Activated T-helper 1 cell treated with anti-CD3 and anti-CD28 coated beads, Interleukin-2, amount 50 U/mL, for 16 hours (primary cell): ENCODE measurements at places on chromosomes 12 and 14.

DNA sequence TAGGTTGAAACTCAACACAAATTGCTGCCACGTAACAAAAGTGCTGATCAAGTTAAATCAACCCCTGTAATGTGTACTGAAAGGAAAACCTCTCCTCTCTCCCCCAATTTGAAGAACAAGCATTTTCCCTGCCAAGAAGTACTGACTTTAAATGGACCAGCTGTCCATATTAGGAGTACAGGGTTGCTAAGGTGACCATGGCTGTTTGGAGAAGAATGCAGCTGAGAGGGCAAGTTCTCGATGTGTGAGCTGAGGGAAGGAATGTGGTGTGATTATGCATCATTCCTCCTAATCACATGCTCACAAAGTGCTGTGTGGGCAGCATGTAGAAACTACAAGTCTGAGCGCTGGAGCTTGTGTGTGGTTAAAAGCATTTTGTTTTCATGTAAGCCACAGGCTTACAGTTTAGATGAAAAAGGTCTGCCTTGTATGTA lies 50.9 kb upstream of the CCT2 start:
- no peak for DNase-seq

GRCh38 chr12:107718606-107719005 lies 33.0 kb downstream of the PWP1 start:
- no peak for DNase-seq

- no peak for DNase-seq
These were observed 1103.6 kb downstream of the BCL11B start for GRCh38 chr14:98168211-98168985.

- no peak for DNase-seq
These were observed 30.8 kb downstream of the PAWR start for GRCh38 chr12:79659961-79660431.

DNA sequence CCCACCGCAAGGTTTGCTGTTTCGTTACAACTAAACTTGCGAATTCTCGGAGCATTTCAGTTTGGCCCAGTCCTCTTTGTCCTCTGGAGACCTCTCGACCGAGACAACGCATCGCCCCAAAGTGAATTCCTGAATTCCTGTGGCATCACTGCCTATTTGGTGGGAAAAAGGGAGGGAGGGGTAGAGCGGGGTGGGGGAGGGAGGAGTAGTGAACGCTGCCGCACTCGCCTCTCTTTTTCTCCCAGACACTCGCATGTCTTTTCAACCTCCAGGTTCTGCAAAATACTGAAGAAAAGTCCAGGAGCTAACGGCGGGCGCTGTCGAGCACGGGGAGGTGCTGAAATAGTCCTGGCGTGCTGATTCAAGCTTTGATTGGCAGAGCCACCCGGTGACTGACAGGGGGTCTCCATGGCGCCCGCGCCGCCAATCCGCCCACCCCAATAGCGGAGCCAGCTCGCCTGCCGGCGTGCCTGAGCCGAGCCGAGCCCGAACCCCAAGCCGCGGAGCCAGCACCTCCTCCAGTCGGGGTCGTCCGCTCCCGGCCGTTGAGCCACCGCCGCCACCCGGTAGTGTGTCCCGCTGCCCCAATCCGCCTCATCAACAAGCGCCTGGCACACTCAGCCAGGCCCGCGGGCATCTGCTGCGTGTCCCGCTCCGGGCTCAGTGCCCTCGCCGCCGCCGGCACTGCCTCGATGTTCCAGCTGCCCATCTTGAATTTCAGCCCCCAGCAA lies at the start of gene SIX6:
Gene SIX6 (plus strand): TSS at position 440 of the 731 bp plus-strand sequence. CDS start 253 bp downstream, at position 693.
- DNase-seq: no peak
